Psoas muscle (tissue), 8 donors: ENCODE measurements at places on chromosomes 3 and 15. TPM values are rescaled to one million over a fixed set of nuclear protein-coding genes. Genes with fewer than 3 reads are reported as not detected.
A peak's percentile ranks its signal among the peaks of the same experiment; 100 is the strongest.

GRCh38 chr3:29488922-29489321 is 208.1 kb downstream of the RBMS3 start:
- no peak for DNase-seq

GRCh38 chr15:30928076-30928475 is 24.4 kb downstream of the FAN1 start:
- no peak for DNase-seq

- DNase-seq, result no peak
These were observed 377.3 kb downstream of the MECOM start for GRCh38 chr3:169286214-169286613.

DNA sequence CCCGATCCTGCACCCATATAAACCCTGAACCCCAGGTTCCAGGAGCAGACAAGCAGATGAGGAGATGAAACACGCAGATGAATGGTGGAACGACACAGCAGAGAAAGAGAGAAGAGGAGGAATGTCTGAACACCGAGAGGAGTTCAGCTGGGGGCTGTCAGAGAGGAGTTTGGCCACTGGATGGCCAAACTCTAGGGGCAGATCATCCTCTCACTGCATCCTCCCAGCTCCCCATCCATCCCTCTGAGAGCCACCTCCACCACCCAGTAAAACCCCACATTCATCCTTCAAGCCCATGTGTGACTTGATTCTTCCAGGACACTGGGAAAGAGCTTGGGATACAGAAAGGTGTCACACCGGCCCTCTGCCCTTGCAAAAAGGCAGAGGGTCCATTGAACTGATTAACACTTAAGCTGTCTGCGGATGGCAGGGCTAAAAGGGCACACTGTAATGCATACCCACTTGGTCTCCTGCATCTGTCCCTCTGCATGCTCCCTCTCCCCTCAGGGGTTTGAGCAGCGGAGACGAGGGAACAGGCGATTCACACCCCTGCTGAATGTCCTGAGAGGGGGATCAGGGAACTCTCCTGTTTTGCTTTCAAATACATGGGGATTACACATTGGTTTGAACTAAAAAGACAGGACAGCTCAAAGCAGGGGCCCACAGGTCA is 53.8 kb downstream of the TMED3 start:
- no peak for DNase-seq

DNA sequence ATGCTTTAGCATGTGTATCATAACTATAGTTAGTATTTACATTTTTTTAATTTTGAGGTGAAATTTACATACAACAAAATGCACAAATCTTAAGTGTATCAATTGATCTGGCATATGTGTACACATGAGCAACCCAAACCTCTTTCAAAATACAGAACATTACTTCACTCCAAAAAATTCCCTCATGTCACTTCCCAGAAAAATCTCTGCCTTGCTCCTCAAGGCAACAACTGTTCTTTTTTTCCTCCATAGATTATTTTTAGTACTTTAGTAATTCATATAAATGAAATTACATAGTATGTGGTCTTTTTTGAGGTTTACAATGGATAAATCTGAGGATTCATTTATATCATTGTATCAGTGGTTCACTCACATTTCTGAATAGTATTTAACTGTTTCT is 84.9 kb downstream of the TRIM42 start:
- DNase-seq, result no peak

GRCh38 chr15:57865294-57865693 is 158.8 kb downstream of the POLR2M start:
- DNase-seq, result no peak

- no peak for DNase-seq
These were observed 30.5 kb upstream of the SPATA12 start for GRCh38 chr3:57029924-57030323.

DNA sequence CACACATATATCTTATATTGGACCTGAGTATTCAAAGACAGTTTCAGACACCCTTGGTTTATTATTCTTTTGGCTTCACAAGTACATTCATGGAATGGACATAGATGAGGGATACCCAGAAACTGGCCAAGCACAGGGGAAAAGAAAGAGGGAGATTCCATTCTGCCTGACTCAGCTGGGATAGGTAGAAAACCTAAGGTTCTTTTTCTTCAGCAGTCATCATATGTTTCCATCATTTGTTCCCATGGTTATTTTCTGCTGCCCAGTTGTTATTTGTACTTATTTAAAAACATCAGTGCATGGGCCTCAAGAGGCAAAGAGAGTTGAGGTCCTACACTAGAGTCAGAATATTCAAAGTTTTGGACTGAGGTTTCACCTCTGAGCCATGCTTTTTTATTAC is 91.8 kb downstream of the FILIP1L start:
- DNase-seq, result no peak

DNA sequence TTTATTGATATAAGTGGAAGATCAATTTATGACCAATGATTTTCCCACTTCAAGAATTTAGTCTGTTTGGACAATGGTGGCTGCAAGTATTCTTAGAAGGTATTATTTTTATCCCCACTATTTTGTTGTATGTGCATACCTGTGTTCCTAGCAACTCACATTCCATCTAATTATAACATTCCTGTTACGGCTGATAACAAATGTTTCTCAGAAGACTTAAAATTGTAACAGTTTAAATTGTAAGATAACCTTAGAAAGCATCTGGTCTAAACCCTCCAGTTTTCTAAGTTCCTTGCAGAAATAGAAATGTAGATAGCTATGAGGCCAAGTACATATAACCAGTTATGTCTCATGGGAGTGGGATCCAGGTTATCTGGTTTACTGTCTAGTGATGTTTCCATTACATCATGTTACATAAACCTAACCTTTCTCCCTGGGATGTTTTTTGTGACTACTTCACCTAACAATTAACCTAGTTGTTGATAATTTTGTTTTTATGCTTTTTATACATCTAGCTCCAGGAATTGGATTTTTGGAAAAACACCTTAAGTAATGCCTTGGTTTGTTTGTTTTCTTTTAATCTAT is 11.1 kb upstream of the MFN1 start:
- no peak for DNase-seq

- DNase-seq, result no peak
These were observed 2.5 kb downstream of the SUMF1 start for GRCh38 chr3:4464576-4464975.

DNA sequence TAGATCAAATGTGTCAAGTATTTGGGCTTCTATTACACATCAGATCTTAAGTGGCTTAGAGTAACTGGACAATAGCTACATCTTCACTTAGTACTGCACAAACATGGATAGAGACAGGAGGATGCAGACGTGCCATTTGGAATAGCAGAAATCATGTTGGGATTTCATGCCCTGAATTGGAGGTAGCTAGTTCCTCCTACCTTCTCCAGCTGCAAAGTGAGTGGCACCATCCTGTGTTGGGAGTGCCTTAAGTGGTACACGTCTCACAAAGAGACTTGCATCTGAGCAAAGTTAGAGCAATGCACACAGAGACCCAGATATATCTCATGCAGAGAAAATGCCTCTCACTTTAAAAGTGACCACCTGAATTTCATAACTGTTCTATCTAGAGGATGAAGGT is 136.5 kb downstream of the SSR3 start:
- DNase-seq, result no peak

GRCh38 chr15:45641374-45641781 is 6.5 kb downstream of the SQOR start:
- DNase-seq, result no peak

- DNase-seq, result no peak
These were observed 367.6 kb upstream of the NDN start for GRCh38 chr15:24054547-24055245.

GRCh38 chr3:111859061-111859973 is at the start of gene PHLDB2:
TSS of gene PHLDB2 (plus strand) at chr3:111859265. CDS start at chr3:111884078, 24,813 bp downstream.
- DNase-seq, result peak; percentile 80

DNA sequence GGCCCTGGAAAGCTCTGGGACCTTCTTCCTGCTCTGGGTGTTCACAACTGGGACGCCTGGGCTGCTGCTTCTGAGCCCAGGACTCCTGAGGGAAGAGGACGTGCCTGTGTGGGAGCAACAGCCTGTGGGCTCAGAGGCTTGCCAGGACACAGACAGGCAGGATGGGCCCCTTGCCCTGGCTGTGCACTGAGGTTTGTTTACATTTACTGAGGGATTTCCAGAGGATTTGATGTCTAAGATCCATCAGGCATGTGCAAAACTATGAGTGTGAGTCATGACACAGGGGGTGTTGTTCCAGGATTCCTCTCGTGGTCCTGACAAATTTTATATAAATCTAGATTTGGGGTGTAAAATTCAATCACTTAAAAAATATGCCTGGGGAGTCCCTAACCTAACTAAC is 10.6 kb downstream of the CCR9 start:
- no peak for DNase-seq

- DNase-seq, result no peak
These were observed 127.4 kb downstream of the NR2E3 start for GRCh38 chr15:71937650-71938311.

- no peak for DNase-seq
These were observed 4.6 kb upstream of the PRICKLE2 start for GRCh38 chr3:64229903-64230302.

- DNase-seq, result no peak
These were observed 34.7 kb downstream of the PEX5L start for GRCh38 chr3:180002006-180002405.

DNA sequence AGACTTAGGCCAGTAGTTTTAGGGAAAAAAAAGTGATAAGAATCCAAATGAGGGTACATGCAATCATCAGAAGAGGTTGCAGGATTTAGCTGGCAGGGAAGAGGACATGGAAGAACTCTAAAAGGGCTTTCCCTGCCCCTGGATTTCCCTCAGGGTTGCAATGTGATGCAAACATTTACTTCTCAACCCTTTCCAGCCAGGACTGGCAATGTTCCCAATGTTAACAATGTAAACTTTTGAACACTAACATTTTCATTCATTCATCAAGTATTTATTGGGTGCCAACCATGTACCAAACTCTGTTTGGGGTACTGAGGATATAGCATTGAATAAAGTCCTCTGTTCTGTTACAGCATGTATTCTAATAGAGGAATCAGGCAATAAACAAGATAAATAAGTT is 349.4 kb upstream of the LRRC3B start:
- DNase-seq, result no peak

DNA sequence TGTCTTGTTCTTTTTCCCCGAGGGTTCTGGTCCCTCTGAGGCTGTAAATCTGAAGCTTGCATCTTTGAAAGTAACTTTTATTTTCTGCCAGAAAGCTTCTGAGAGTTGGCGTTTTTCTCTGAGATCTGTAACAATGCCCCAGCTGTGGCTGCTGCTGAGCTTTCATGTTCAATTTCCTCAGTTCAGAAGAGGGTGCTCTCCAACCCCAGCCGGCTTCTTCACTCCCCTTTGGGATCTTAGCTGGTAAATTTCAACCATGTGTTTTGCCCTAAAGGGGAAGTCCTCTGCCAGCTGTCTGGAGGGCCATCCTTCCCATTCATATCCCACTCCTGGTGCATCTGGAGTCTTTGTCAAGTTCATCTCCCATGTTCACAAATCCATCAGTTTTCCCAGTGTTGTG is 18.3 kb upstream of the CFAP100 start:
- DNase-seq, result no peak

DNA sequence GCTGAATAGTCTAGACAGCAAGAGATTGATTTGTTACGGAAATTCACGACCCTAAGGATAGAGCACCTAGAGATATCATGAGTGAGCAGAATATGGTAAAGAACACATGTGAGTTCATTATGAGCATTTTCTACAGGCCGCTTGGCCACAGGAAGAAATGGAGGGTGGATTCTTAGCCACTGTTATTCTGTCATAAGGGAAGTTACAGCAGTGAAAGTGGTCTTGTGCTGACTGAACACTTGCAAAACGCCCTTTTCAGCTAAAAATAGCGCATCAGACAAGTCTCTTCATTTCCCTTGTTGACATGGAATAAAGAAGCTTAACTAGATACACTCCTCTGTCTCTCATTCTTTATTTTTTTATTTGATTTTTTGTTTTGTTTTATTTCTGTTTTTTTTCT is 19.8 kb downstream of the DGKG start:
- DNase-seq, result no peak

- DNase-seq, result no peak
These were observed 23.6 kb upstream of the KCNMB2 start for GRCh38 chr3:178512647-178513046.

- DNase-seq, result no peak
These were observed 10.4 kb upstream of the KCNAB1 start for GRCh38 chr3:156109989-156110388.

GRCh38 chr3:189270248-189270832 is 98.6 kb downstream of the TPRG1 start:
- peak; percentile 32 for DNase-seq

GRCh38 chr3:76078101-76078500 is 292.8 kb upstream of the ZNF717 start:
- no peak for DNase-seq

DNA sequence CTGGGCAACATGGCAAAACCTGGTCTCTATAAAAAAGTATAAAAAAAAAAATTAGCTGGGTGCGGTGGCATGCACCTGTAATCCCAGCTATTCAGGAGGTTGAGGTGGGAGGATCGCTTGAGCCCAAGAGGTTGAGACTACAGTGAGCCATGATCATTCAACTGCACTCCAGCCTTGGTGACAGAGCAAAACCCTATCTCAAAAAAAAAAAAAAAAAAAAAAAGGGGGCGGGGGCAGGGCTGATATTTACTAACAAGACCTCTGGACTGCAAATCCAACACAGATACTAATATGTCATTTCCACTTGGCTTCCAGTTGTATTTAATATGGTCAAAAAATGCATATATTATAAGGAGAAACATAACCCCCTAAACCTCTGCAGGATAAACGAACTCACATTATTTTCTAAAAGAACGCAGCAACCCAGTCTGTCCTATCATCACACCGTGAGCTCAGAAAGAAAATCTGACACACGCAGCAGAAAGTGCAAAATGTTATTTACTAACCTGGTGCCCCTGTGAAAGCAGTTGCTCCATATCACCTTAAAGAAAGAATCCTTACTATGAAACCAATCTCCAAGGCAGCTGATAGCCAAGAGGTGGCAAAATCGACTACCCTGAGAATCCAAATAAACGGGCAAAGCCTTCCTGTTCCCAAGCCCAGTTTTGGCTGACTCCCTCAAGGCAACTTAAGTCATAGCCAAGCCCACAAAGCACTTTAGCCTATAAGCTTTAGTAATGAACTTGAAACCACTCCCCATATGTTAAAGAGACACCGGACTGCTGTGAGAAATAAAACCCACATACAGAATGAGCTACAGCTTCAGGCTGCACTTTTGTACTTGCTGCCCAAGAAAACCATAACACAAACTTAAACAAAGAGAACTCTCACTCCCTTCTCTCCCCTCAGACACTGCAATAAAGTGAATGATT is 39.3 kb downstream of the PLD1 start:
- DNase-seq, result no peak

GRCh38 chr3:188979248-188979647 is 192.5 kb upstream of the TPRG1 start:
- DNase-seq, result no peak

- no peak for DNase-seq
These were observed 175.0 kb downstream of the FAM43A start for GRCh38 chr3:194860725-194861124.

GRCh38 chr3:150149651-150150051 is 179.0 kb upstream of the PFN2 start:
- DNase-seq, result no peak

- no peak for DNase-seq
These were observed 259.1 kb upstream of the PEX5L start for GRCh38 chr3:180295811-180296210.

Gene KPNA4
- 236 TPM for total RNA-seq

Gene DAPK2
- total RNA-seq, result 65.6 TPM

Gene EOMES
- total RNA-seq, result 0.09 TPM

Gene THRB
- 38.6 TPM for total RNA-seq

Gene TLR9
- not detected for total RNA-seq

Gene PLA2G4E
- total RNA-seq, result not detected

Gene MAP1A
- total RNA-seq, result 8.7 TPM

Gene EIF2A
- total RNA-seq, result 102 TPM

Gene ZBTB11
- 12.6 TPM for total RNA-seq

Gene UROC1
- not detected for total RNA-seq

Gene CLDN16
- not detected for total RNA-seq

Gene CADM2
- total RNA-seq, result 5.1 TPM
